Cardiac muscle cell (in vitro differentiated cells and primary cell): ENCODE measurements at places on chromosomes 4 and X.

DNA sequence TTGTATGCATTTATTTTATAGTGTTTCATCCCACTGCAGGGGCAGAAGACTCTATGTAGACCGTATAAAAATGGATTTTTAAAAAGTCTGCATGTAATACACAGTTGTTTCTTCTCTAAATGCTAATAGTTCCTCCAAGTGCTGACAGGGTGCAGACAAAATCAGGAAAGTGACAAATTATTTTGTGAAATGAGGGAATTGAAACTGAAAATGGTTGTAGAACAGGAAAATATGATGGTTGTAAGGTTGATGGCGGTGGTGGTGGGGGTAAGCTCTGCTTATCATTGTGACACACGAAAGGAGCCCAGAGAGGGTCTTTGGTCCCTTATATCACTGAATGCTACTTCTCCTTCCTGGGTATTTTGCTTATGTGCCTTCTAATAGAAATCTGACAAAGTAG, 4.3 kb downstream of the IL15 start:
- no peak for DNase-seq

DNA sequence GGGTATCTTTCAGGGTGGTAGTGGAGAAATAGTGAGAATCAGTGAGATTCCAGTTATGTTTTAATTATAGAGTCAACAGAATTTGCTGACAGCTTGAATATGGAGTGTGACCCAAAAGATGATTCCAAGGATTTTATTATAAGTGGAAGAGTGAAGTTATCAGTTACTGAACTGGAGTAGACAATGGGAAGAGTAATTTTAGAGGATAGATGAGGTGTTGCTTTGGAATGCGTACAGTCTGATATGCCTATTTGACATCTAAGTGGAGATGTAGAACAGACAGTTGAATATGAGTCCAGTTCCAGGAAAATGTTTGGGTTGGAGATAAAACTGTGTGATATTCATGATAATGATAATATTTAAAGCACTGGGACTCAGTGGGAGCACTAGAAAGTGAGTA, 174.2 kb downstream of the MAPK10 start:
- DNase-seq, result no peak

DNA sequence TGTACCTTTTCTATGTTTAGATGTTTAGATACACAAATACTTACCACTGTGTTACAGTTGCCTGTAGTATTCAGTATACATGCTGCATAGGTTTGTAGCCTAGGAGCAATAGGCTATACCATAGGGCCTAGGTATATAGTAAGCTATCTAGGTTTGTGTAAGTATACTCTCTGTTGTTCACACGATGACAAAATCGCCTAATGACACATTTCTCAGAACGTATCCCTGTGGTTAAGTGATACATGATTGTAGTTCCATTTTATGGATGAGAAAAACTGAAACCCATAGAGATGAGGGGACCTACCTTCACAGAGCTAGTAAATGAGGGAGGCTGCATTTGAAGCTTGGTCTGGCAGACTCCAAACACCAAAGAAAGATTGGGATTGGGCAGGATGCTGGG, 79.4 kb upstream of the EFNB1 start:
- DNase-seq, result no peak

- no peak for DNase-seq
Observed at GRCh38 chr4:122584519-122584918, 36.3 kb downstream of the IL21 start.

- no peak for DNase-seq
Observed at GRCh38 chr4:1057403-1057745, 45.9 kb downstream of the FGFRL1 start.

DNA sequence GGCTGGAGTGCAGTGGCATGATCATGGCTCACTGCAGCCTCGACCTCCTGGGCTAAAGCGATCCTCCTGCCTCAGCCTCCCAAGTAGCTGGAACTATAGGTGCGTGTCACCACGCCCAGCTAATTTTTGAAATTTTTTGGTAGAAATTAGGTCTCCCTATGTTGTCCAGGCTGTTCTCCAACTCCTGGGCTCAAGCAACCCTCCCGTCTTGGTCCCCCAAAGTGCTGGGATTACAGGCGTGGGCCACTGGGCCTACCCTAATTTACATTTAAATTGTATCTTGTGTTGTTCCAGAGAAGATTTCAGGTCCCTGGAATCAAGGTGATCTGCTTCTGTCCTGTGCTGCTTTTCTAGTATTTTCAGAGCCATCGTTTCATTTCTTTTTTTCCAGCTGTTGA, 1.2 kb upstream of the LRPAP1 start:
- no peak for DNase-seq

DNA sequence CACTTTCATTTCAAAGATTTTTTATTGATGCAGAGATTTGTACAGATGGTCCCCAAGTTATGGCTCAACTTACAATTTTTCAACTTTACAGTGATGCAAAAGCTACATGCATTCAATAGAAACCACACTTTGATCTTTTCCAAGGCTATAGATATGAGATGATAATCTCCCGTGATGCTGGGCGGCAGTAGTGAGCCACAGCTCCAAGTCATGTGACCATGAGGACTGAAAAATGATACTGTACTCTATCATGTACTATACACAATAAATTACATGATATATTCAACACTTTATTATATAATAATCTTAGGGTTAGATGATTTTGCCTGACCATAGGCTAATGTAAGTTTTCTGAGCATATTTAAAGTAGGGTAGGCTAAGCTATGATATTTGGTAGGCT, 14.0 kb upstream of the GASK1B start:
- no peak for DNase-seq

DNA sequence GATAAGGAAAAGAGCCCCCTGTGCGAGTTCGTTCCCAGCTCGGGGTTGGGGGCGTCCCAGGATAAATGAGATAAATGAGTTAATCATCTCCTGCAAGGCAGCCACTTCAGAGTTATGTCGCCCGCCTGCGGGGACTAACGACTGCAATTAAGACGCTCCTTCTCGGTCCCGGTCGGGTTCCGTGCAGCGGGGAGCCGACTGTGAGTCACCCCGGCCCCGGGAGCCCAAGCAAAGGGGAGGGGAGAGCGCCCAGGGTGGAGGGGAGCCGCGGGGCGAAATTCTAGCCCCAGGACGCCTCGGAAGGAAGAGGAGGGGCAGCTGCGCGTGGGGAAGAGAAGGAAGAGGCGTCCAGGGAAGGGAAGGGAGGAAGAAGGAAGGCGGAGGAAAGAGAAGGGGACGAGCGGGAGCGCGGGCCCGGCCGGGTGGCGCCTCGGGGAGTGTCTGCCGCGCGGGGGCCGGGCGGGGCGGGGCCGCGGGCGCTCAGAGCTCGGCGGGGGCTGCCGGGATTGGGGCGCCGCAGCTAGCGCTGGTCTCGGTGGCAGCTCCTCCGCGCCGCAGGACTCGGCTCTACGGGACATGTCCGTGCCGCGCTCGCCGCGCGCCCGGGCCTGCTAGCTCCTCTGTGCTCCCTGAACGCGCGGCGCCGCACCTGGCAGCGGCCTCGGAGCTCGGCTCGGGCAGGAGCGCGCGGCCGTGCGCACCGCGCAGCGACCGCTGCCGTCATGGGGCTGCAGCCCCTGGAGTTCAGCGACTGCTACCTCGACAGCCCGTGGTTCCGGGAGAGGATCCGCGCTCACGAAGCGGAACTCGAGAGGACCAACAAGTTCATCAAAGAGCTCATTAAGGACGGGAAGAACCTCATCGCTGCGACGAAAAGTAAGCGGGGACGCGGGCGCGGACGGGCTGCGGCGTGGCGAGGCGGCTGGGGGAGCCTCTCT, at the start of gene ARHGAP10:
Gene ARHGAP10, plus strand, starts transcription at position 509 of the 938 bp plus-strand sequence. Its CDS starts 214 bp downstream, at position 723.
- DNase-seq, result peak; percentile 84

DNA sequence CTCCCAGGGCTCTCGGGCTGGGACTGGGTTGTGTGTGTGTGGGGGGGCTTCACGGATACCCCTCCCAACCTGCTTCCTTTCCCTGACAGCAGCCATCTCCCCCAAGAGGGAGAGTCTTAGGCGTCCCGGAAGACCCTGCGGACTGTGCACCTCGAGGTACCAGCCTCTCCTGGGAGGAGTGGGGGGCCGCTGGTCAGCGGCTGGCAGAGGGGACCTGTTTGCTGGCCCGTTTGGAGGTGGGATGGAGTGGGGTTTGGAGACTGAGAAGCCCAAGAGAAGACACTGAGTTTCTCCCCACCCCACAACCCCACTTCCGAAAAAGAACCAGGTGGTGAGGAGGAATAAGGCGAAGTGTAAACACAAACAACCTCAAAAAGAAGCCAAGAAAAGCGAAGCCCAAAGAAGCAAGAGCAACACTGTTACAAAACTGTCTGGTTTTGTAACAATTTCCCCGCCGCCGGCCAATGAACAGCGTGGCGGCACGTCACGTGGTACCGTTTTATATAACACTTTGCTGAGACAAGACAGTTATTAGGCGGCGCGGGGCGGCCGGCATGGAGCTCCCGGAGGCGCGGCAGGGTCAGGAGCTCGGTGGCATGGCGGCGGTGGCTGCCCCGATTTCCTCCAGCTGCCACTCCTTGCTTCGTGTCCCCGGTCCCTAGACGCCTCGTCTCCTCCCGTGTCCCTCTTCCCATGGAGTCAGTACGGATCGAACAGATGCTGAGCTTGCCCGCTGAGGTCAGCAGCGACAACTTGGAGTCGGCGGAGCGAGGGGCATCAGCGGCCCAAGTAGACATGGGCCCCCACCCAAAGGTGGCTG, at the start of gene LONRF3:
Gene LONRF3, plus strand, starts transcription at position 531 of the 820 bp plus-strand sequence. Its CDS starts 163 bp downstream, at position 694.
- DNase-seq, result peak; percentile 13

GRCh38 chr4:17941731-17942130, 79.8 kb downstream of the LCORL start:
- DNase-seq, result no peak

DNA sequence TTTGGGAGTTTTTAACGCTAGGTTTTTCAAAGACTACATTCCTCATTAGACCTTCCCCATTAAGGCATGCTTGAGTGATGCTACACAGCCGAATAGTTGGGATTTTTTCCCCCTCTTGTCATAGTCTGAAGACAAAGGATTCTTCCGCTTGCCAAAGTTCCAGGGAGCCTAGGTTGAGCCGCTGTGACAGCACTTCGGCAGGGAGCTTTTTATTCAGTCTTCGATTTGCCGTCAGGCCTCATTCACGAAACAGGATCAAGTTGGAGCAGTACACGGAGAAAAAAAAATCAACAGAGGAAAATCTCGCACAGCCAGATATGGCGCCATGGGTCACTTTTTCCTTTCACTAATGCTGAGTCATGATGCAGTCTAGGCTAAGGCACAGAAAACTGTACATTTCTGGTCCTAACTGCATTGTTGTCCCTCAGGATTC, 24.3 kb downstream of the SHROOM3 start:
- DNase-seq, result peak; percentile 91

DNA sequence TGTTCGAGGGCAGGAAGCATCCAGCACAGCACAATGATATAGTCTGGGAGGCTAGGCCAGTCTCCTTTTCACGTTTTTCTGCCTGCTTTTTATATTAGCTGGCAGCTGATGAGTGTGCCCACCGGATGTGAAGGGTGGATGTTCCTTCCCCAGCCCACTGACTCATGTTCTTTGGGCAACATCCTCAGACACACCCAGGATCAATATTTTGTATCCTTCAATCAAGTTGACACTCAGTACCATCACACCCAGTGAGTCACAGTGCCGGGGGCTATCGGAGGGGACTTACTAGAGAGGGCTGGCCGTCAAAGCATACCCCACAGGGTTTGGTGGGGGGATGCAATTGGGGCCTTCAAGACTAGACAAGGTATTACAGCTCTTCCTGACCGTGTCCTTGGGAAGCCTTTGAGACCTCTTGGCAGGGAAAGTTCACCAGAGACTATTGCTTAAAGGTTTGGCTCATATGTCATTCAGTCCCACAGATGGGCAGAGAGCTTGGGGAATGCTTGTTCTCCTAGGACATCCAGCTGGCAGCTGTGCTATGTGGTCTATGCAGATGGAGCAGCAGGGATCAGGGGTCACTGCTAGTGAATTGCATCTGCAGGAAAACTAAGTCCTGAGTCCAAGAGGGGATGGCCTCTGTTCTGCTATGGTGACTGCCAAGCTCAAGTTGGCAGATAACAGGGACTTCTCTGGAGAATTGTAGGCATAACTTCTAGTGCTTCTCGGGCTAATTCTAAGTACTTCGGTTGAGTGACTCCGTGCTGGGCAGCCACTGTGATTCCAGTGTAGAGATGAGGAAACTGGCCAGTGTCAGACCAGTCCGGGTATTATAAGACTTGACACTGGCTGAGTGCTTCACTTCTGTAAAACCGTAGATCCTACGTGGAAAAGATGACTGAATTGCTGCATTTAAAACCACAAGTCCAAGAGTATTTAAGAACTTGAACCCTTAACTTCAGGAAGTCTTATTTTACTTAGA, 12.9 kb upstream of the WDR1 start:
- no peak for DNase-seq

DNA sequence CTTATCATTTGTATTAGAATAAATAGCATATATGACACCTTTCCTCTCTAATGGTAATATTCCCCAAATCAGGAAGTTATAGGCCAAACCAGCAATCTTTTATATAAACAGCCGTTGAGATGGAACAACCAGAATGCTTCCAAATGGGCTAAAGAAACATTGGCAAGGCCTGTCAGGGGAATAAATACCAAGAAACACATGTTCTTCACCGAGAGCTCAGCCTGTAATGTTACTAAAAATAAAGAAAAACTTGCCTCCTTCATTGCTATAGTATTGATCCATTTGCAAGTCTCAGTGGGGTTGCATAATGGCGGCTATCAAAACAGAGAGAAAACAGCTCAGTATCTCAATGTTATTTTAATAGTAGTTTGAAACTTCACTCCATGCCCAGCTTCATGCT, 104.9 kb downstream of the FAM13A start:
- no peak for DNase-seq

GRCh38 chrX:153773741-153774575, 6.9 kb upstream of the SRPK3 start:
- no peak for DNase-seq

GRCh38 chr4:47490550-47490949, 5.5 kb downstream of the ATP10D start:
- DNase-seq, result peak; percentile 14

- peak; percentile 35 for DNase-seq
Observed at GRCh38 chrX:152157042-152157441, 18.7 kb upstream of the MAGEA10 start.

- DNase-seq, result no peak
Observed at GRCh38 chrX:40663078-40663740, 15.8 kb upstream of the CXorf38 start.

DNA sequence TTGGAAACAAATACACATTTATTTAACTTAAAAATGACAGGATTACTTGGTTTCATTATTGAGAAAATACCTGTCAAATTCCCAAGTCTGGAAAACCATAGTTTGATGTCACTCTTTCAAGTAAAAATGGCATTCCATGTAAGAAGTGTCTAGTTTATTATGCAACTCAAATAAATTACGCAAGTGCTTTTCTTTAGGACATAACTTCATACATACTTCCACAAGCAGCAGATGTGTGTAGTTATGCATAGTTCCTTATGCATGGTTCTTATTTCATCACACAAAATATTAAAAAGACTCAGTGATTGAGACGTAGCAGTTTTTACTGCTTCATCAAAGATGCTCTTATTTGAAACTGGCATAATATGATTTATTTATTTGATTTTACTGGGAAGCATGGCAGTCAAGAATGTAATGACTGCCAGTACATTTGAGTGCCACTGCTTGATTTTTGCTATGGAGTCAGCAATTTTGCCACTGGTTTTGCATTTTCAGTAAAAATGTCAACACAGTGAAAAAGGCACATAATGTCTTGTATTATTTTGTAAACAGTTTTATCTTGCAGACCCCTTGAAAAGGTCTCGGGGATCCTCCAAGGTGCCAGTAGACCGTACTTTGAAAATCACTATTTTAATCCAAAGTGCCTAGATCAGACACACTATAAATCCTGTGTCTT, 62.1 kb downstream of the CLCN3 start:
- DNase-seq, result no peak

- DNase-seq, result peak; percentile 21
Observed at GRCh38 chrX:136692271-136692670, 44.3 kb downstream of the CD40LG start.

- DNase-seq, result no peak
Observed at GRCh38 chrX:136823175-136823574, 42.4 kb upstream of the ARHGEF6 start.
